ENCODE measurements at places on chromosomes 7 and 10. TPM values are rescaled to one million over a fixed set of nuclear protein-coding genes. Genes with fewer than 3 reads are reported as not detected.

- peaks cover 4% of the 10 kb centered on the region for H3K4me1 ChIP-seq
- H3K27me3 ChIP-seq, result peaks cover 16% of the 10 kb centered on the region
- H3K4me3 ChIP-seq, result no peak overlapping the region
- no peak for DNase-seq
- H3K27ac ChIP-seq, result no peak overlapping the region
These were observed 62.9 kb downstream of the SYPL1 start for GRCh38 chr7:106049139-106049752.

GRCh38 chr7:139639563-139639962 is 116.1 kb downstream of the CLEC2L start:
- H3K4me1 ChIP-seq, result no peaks in the 10 kb centered on the region
- H3K27me3 ChIP-seq, result no peaks in the 10 kb centered on the region
- H3K4me3 ChIP-seq, result no peak overlapping the region
- peaks cover 2% of the 10 kb centered on the region for H3K36me3 ChIP-seq
- no peak overlapping the region for H3K27ac ChIP-seq

GRCh38 chr10:89341649-89342048 is 13.9 kb downstream of the IFIT3 start:
- no peak for DNase-seq
- H3K4me3 ChIP-seq, result no peak overlapping the region
- peaks cover 2% of the 10 kb centered on the region for H3K36me3 ChIP-seq
- H3K27ac ChIP-seq, result no peak overlapping the region

DNA sequence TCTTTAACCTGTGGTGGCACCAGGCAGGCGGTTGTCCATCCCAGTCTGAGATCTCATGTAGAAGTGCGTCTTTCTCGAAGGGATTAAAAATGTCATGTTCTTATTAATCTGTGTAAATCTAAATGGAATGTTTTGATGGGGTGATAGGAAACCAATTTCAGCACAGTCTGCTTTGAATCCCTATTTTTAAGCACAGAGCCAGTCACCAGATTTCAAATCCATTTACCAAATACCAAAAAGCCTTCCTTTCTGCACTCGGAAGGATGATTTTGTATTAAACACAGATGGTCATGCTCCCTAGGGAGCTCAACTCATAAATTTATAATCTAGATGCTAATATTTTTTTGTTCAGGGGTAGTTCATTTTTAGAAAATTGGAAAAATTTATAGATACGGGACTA is 160.6 kb upstream of the AOAH start:
- H3K36me3 ChIP-seq, result no peaks in the 10 kb centered on the region
- no peaks in the 10 kb centered on the region for H3K4me1 ChIP-seq
- H3K27me3 ChIP-seq, result no peaks in the 10 kb centered on the region
- no peak overlapping the region for H3K27ac ChIP-seq
- no peak overlapping the region for H3K4me3 ChIP-seq

- no peaks in the 10 kb centered on the region for H3K4me1 ChIP-seq
- no peaks in the 10 kb centered on the region for H3K36me3 ChIP-seq
- no peak overlapping the region for H3K4me3 ChIP-seq
- H3K27me3 ChIP-seq, result no peaks in the 10 kb centered on the region
- no peak overlapping the region for H3K27ac ChIP-seq
- DNase-seq, result no peak
These were observed 94.9 kb upstream of the PRSS1 start for GRCh38 chr7:142654398-142654797.

The CTNNA3 gene
- under 0.01 TPM for total RNA-seq

The WNT2 gene
- total RNA-seq, result 3.9 TPM

The DENND2A gene
- 39.0 TPM for total RNA-seq
